NCI-H1105 (cell line): ENCODE measurements at places on chromosomes 4 and X.

DNA sequence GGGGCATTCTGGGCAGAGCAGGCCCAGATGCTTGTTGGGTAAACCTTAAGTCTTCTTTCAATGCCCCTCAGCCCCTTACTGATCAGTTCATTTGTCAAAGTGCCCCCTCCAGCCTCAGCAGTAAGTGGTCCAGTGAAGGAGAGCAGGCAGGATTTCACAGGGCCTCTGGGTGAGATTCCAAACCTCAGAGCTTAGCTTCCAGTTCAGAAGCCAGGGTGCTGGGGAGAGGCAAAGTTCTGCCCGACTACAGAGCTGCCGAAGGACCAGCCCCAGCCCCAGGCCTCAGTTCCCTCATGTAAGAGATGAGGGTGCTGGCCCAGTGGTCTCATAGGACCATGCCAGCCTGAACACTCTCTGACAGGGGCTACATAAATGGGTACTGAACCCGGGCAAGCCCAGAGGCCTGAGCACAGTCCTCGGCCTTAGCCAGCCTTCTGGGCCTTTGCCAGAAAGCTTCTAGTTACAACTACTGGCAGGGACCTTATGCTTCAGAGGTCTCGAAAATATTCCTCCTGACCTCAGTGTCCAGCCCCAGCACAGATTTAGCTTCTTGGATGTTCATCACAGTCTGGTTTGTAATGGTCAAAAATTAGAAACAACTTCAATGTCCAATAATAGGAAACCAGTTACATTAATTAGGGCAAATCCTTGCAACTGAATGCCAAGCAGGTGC lies 851 bp upstream of the RIPPLY1 start:
- no peak for DNase-seq

DNA sequence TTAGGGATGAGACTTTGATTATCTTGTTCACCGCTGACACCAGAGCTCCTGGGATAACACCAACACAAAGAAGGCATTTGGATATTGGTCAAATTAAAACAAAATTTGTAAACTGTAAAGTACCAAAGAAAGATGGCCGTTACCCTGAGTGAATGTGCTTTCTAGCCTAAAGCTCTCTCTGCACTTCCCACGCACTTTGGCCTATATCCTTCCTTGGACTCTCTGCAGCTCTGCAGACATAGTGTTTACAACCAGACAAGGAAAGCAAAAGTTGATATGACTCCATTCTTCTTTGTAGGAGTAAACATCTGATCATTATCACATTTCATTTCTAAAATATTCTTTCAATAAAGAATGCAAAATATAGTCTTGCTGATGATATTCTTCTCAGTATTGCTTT lies 44.8 kb upstream of the PITX2 start:
- no peak for DNase-seq

DNA sequence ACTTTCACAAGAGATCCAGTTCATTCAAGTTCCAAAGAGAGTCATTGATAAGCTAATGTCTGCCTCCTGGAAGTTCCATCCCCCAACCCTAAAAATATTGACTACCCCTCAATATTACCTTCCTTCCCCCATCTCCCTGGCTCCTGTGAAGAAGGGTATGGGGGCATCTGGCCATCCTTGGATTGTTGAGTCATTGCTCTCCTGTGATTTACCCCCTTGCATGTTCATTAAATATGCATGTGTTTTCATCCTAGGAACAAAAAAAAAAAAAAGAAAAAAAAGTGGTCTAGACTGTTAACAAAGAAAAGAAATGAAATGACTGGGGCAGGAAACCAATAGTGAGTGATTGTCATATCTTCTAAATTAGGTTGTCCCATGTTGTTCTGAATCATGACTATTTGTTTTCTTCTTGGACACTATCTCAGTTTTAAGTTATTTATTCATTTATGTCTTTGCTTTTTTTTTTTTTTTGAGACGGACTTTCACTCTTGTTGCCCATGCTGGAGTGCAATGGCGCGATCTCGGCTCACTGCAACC lies 51.9 kb upstream of the HUWE1 start:
- no peak for DNase-seq

DNA sequence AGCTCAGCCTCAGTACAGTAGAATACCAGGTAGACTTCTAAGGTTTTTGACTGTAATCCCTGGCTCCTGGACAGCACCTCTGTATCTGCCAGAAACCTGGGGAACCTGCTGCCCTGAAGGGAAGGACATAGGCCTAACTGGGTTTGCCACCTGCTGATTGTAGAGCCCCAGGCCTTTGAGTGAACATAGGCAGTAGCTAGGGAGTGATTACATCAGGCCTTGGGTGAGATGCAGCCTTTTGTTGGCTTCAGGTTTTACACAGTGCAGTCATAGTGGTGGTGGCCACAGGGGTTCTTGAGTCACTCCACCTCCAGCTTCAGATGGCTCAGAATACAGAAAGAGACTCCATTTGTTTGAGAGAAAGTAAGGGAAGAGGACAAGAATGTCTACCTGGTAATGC lies 19.3 kb downstream of the IQCM start:
- DNase-seq, result no peak

- DNase-seq, result no peak
Measured at GRCh38 chr4:15400226-15400625, 27.6 kb upstream of the C1QTNF7 start.

DNA sequence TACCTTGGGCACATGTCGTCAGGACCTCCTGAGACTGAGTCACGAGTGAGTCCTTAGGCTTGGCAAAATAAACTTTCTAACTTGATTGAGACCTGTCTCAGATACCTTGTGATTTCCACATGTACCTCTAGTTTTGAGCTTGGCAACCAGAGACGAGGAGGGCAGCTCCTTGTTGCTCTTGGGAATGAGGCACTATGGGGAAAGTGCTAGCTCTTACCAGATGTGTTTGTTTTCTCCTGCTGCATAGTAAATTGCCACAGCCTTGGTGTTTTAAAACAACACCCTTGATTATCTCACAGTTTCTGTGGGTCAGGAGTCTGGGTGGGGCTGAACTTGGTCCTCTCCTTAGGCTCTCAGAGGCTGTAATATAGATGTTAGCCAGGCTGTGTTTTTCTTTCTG lies 59.1 kb upstream of the MAML3 start:
- no peak for DNase-seq

GRCh38 chr4:14874990-14875389 lies 127.3 kb upstream of the CPEB2 start:
- no peak for DNase-seq

- peak; percentile 74 for DNase-seq
Measured at GRCh38 chr4:185005219-185005819, 13.0 kb upstream of the HELT start.

GRCh38 chr4:105620640-105621323 lies 68.4 kb downstream of the ARHGEF38 start:
- no peak for DNase-seq

- no peak for DNase-seq
Measured at GRCh38 chr4:86834901-86835300, 14.3 kb downstream of the SLC10A6 start.

GRCh38 chr4:25984266-25984665 lies 70.2 kb downstream of the SMIM20 start:
- no peak for DNase-seq

- no peak for DNase-seq
Measured at GRCh38 chr4:71277353-71277752, 61.5 kb upstream of the SLC4A4 start.

- DNase-seq, result no peak
Measured at GRCh38 chr4:13653766-13654161, 26.2 kb upstream of the BOD1L1 start.

DNA sequence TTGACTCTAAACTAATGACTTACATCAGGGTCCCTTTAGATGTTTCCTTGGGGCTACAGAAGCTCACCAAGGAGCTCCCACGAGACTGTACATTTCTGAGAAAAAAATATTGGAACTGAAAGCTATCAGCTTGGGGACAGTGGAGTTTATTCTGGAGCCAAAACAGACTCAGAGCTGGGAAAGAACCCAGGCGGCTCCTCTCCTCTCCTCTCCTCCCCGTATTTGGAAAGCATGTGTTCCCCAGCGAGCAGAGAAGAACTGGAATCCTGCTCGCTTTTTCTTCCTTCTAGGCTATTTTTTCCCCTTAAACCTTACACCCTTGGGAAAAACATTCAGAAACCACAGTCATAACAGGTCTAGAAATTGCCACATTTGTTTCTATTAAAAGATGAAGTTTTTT lies 4.3 kb upstream of the MAP7D3 start:
- DNase-seq, result no peak

- no peak for DNase-seq
Measured at GRCh38 chr4:4182835-4183568, 43.7 kb downstream of the OTOP1 start.

GRCh38 chr4:109952612-109953011 lies 39.9 kb downstream of the EGF start:
- DNase-seq, result no peak

- DNase-seq, result no peak
Measured at GRCh38 chrX:44071847-44072551, 98.8 kb upstream of the NDP start.

- DNase-seq, result no peak
Measured at GRCh38 chr4:2901186-2901585, 57.5 kb downstream of the ADD1 start.

DNA sequence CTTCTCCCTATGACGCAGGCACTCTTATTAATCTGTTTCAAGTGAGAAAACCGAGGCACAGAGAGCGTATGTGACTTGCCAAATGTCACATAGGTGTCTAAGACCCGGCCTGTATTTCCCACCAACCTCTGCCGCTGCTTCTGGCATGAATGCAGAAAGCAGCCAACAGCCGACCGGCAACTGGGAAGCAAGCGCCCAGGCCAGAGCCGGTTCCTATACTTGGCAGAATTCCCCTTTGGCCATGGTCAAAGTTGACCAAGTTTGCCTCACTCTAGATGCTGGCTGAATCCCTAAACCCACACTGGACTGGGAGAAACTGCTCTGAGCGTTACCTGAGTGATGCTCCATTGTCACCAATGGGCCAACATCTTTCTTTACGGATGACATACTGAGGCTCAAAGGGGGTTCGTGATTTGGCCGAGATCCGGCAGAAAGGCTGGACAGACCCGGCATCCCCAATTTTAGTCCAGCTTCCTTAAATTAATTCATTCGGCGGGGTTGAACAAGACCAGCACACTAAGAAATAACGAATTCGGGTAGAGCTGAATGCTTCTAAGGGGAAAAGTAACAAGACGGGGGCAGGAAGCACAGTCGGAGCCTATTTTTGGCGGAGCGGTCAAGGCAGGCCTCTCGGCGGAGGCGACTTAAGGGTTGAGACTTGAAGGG lies 11.2 kb downstream of the MSX1 start:
- DNase-seq, result no peak

DNA sequence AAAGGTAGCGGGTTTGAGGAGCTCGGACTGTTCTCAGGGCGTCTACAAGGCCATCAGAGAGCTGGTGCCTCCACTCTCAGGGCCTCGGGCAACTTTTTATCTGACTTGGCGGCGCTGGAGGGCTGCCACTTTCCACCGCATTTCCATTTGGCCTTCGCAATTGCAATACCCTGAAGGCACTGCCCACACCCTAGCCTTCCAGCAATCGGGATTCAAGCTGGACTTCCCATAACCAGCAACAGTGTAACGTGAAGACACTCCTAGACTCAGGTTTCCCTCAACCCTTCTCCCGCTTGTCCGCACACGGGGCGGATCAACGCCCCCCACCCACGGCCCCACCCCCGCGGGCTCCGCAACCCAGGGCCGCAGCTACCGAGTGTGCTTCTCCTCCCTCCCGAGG lies 50.2 kb upstream of the BCOR start:
- no peak for DNase-seq

- DNase-seq, result no peak
Measured at GRCh38 chr4:477686-478085, 21.3 kb downstream of the ZNF721 start.

- DNase-seq, result peak; percentile 49
Measured at GRCh38 chr4:140004549-140004895, 149.5 kb downstream of the MAML3 start.

DNA sequence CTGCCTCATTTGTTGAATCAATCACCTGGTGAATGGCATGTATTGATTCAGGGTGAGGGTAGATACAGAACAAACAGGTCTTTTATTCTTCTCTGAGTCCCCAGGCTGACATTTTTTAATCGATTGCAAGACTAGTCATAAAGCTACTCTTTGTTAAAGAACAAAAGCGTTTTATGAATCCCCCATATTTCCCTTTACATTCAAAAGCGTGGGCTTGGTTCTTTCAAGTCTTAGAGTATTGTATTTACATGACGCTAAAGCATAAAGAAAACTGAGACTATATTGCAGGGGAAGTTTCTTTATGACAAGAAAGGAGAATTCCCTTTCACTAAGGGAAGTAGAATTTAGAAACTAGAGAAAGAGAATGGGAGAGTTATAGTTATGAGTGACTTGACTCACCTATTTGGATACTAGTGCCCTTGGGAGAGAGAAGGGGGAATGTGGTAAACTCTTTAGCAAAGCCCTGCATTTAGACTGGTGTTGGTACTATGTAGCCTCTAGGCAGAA lies 69.3 kb upstream of the PDE5A start:
- DNase-seq, result no peak

GRCh38 chr4:8844976-8845690 lies 26.5 kb downstream of the HMX1 start:
- DNase-seq, result no peak

GRCh38 chr4:168879188-168879587 lies 130.9 kb downstream of the CBR4 start:
- DNase-seq, result no peak

DNA sequence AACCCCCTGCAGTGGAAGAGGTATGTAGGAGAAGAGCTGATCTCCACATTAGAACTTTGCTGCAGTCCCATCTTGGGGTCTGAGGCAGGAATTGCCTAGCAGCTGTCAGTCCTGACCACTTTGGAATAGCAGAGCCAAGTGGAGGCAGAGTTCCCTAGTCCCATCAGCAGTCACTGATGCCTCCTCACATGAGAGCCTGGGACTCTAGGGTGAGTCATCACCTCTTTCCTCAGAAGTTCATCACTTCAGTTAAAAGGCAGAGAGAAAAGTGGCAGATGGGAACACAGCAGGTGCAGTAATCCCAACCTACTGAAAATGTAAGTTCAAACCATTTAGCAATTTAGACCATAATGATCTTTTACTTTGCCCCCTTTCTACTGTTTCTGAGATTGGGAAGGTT lies 73.9 kb upstream of the MED14 start:
- DNase-seq, result no peak

GRCh38 chrX:114650351-114650750 lies 66.5 kb downstream of the HTR2C start:
- no peak for DNase-seq

- DNase-seq, result no peak
Measured at GRCh38 chr4:8591626-8592365, 769 bp upstream of the CPZ start.

DNA sequence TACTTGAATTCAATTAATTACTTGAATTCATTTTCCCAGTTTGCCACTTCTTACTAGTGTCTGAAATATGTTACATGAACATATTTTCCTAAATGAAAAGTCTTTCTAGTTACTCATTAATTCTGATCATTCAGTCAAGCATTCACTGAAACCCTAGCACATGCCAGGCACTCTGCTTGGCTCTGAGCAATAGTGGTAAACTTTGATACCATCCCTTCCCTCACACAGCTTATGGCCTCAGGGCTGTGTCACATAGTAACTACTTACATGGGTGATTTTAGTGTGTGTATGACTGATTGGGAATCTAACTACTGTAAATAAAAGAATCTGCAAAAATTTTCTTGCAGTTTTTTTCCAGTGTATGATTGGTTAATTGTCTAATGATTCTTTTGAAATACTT lies 32.7 kb downstream of the METAP1 start:
- no peak for DNase-seq
